ENCODE measurements at places on chromosomes 5 and 9.
A peak's percentile ranks its signal among the peaks of the same experiment; 100 is the strongest.

DNA sequence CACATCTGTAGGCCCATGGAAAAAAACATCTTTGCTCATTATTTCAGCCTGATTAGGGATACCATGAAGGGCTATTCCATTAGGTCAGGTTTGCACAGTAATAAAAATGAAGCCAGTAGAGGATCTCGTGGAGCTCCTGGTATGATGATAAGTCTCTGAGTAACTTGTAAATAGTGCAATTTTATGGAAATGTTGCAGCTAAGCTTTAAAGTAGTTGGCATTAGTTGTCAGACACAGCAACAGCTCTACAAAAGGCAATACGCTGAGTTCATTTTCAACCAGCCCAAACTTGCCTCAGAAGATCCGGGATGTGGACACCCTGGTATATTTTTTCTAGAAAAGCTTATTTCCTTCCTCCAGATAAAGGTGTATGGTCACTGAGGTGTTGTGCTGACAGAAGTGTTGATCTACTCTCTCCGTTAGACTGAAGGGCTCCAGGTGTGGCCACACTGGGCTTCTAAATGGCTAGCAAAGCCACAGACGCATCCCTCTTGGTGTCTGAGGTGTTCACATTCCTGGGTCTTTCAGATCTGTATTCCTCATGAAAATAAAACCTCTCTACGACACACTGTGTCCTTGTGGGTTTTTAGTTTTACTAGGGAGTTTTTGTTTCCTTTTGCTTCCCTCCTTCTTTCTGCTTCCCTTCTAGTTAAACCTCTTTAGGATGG lies 141.6 kb downstream of the GHR start:
- no peak for DNase-seq

DNA sequence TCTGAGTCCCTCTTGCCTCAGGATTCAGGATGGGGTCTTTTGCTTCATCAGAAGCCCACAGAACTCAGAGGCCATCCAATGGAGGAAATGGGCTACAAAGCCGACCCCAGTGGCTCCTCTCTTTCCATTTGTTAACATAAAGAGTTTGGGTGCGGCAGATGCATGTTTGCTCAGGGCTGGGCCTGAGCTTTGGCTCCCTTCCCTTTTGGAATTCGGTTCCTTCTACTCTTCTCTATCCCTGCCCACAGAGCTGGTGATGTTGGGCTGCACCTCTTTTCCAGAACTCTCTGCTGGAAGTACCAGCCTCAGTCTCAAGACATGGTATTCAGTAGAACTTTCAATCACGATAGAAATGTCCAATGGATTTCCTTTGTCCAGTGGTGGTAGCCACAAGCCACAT lies 66.9 kb upstream of the AGXT2 start:
- no peak for DNase-seq

DNA sequence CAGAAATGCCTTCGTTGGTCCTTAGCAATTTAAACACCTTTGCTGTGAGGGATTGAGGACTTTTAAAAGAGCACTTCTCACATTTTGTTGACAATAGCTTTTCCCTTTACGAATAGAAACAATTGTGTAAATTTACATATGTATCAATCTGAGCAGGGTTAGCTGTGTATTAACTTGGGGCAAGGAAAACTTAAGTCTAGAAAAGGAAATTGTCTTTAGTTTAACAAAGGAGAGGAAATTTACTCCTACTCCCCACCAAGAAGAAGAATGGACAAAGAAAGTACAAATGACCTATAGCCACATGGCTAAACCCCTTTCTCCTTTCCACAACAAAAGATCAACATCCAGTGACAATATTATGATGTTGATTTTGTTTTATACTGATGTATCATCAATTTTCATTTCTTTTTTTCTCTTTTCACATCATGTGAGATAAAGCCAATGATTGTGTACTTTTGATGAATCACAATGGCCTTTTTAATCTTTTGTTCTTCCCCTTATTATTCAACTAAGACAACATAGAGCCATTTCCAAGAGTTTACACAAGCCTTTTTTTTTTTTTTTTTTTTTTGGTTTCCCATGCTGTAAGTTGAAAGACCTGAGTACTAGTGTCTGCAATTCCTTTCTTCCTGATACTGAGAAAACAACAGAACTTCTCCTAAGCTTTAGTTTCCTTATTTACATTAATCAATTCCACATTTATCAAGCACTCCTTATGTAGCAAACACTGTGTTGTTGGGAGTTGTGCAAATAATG lies 19.0 kb downstream of the FOXB2 start:
- DNase-seq: no peak

DNA sequence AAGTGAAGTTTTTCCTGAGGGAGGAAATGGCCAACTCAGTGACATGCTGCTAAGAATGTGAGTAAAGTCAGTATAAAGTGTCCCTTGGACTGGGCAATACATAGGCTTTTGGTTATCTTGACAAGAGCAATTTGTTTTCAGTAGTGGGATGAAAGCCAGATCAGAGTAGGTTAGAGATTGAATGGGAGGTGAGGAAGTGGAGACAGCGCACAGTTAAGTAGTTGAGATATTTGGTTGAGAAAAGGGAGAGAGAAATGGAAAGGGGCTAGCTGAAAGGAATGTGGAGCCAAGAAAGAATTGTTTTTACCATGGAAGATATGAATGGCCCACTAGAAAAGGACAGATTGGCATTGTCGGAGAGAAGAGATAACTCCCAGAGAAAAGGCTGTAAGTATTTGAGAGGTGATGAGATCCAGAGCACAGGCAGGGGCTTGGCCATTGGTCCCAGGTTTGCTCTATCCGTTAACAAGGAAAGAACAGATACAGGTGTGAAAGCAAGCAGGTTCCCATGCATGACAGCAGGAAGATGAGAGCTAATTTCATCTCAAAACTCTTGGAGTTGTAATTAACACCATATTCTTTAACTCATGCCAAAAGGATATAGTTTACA lies 392.0 kb downstream of the NR2F1-AS1 start:
- no peak for DNase-seq

DNA sequence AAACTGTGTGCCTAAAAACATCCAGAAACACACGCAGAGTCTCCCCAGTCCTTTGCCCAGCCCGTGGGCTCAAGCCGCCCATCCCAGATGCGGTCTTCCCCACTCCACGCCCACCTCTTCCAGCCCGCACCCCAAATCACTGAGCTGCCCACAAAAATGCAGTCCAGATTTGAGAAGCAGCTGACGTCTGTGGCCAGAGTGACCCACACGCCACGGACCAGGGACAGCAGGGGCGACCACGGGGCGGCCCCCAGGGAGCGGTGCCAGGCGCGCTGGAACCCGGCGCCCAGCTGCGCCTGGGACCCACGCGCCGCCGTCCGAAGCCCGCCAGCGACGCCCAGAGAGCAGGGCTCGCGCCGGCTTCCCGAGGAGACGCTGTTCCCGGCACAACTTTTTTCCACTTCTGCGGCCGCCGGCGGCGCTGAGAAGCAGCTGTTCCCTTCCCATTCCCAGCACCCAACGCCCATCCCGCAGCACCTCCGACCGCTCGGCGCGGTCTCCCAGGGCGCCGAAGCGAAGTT lies 674 bp downstream of the LHFPL2 start:
- peak; percentile 54 for DNase-seq

- DNase-seq: peak; percentile 2
Observed at GRCh38 chr5:41738710-41739354, 131.4 kb downstream of the OXCT1 start.

GRCh38 chr5:38922199-38922598 lies 76.4 kb downstream of the OSMR start:
- peak; percentile 51 for DNase-seq

- peak; percentile 84 for DNase-seq
Observed at GRCh38 chr5:159971038-159971437, 37.9 kb upstream of the TTC1 start.

DNA sequence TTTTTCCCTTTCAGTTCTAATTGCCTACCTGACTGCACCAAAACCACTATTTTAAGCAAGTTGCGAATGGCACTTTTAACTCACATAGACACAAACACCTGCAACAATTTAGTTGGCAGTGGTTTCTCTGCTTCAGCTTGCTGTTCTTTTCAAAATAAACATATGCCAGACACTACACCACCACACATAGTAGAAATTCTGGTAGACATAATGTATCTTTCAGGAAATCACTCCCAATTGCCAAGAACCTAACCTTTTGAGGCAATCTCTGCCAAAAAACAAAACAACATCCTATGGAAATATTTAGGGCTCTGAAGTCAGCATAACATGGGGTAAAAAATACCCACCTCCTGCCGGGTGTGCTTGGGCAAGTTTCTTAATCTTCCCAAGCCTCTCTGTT lies 27.7 kb downstream of the GLIS3 start:
- DNase-seq: no peak

DNA sequence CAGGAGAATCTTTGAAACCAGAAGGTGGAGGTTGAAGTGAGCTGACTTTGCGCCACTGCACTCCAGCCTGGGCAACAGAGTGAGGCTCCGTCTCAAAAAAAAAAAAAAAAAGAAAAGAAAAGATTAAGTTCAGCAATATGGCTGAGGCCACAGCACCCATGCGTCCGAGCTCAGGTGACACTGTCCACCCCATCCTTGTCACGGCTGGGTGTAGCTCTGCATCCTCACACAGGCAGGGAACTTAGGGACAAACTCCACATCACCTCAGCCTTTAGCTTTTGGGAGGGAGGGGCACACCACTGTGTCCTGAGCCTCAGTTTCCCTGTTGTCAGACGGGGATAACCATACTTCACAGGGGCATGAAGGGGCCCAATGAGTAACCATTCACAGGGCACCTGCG lies 15.5 kb downstream of the FGD3 start:
- DNase-seq: no peak

- DNase-seq: no peak
Observed at GRCh38 chr9:17166346-17166745, 31.5 kb downstream of the CNTLN start.

DNA sequence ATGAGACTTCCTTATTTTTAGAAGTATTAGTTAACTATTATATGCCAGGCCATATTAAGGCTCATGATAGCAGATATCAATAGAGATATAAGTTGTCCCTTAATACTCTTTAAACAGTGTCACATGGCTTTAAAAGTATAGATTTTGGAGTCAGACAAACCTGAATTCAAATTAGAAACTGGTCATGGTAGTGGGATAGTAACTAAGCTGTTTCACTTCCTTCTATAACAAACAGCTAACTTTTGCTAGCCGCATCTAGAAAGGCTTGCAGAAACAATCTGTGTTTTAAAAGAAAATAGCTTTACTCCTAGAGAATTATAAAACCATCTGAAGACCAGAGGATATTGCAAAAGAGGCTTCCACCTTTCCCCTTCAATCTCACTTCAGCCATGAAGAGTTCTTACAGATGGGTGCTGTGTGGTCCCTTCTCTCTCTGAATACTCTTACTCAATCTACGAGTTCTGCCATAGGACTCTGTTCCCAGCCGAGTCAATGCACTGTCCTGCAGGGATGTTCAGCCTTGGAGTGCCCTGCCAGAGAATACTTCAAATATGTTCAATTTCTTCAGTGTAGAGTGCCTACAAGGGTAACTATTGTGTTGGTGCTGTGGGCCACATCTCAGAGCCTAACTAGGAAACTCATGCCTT lies 810.2 kb downstream of the EFNA5 start:
- DNase-seq: no peak

DNA sequence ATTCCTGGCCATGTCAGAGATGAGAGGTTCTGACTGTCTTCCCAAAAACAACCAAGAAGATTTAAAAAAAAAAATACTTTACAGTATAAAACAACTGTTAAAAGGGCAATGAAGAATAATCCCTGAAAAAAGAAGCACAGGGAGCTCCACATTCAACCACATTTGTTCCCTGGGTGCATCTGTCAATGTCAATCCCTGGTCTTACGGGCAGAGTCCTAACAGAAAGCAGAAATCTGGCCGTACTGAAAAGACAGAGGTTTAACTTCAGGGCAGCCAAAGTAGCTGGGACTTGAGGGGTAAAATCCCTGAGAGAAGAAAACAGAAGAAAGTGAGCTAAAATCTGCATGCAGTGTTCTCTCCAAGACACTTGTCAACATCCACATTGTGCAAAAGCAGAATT lies 76.6 kb downstream of the RICTOR start:
- DNase-seq: no peak

- no peak for DNase-seq
Observed at GRCh38 chr5:65928322-65928752, 2.0 kb downstream of the ERBIN start.

GRCh38 chr5:78920604-78921003 lies 64.5 kb downstream of the ARSB start:
- peak; percentile 71 for DNase-seq

GRCh38 chr5:124404796-124405195 lies 341.6 kb downstream of the ZNF608 start:
- no peak for DNase-seq

GRCh38 chr5:128380337-128380736 lies 157.7 kb downstream of the FBN2 start:
- no peak for DNase-seq

DNA sequence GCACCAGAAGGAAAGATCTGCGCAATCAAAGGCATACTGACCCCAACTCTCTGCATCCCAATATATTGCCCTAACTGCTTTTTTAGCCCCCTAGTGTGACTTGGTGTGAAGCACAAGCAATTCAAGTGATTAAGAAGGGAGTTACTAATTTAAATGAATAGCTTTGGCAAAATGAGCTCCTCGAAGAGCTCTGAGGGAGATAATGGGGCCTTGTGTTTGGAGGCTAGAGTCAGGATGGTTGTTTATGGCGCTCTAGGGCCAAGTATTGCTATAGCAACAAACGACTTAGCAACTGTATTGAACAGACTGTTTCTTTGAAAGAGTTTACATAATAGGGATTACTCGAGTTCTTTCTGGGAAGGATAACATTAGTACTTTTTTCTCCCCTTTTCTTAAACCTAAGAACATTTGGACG lies 11.5 kb upstream of the C5orf58 start:
- peak; percentile 6 for DNase-seq

DNA sequence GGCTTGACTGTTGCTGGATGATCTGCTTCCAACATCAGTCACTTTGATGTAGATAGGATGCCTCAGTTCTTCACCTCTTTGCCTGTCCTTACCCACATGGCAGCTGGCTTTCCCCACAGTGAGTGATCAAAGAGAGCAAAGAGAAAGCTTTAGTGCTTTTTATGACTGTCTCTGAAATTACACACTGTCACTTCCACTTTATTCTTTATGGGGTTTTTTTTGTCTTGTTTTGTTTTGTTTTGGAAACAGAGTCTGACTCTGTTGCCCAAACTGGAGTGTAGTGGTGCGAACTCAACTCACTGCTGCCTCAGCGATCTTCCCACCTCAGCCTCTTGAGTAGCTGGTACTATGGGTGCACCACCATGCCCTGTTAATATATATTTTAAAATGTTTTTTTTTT lies 32.4 kb upstream of the C5orf24 start:
- DNase-seq: no peak

DNA sequence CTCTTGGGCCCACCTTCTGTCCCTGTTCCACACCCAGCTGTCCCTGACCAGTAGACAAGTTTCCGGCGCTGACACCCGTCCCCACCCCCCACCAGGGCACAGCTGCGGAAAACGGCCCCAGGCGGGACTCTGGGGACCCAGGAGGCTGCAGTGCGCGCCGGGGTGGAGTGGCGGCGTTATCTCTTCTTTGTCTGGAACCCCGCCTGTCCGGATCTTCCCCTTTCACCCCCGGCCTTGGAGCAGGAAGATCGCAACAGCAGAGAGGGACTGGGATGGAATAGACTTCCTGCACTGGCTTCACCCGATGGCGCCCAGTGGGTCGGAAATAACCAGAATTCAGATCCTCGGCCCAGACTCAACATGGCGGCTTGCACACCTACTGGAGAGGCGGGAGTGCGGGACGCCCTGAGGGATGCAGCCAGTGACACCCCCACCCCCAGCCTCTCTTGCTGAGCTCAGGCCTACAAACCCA lies 4.7 kb downstream of the PAX5 start:
- no peak for DNase-seq

- DNase-seq: no peak
Observed at GRCh38 chr9:7297521-7297920, 502.1 kb downstream of the DMAC1 start.

Data from IMR-90 (cell line).